ENCODE measurements at places on chromosomes 3 and 15. TPM values are rescaled to one million over a fixed set of nuclear protein-coding genes. Genes with fewer than 3 reads are reported as not detected.

GRCh38 chr3:139555249-139555648, 15.7 kb upstream of the RBP1 start:
- no peak overlapping the region for H3K4me3 ChIP-seq
- no peaks in the 10 kb centered on the region for H3K36me3 ChIP-seq
- H3K27me3 ChIP-seq, result peaks cover 6% of the 10 kb centered on the region
- no peaks in the 10 kb centered on the region for H3K4me1 ChIP-seq
- no peak overlapping the region for H3K27ac ChIP-seq
- no peak for DNase-seq

DNA sequence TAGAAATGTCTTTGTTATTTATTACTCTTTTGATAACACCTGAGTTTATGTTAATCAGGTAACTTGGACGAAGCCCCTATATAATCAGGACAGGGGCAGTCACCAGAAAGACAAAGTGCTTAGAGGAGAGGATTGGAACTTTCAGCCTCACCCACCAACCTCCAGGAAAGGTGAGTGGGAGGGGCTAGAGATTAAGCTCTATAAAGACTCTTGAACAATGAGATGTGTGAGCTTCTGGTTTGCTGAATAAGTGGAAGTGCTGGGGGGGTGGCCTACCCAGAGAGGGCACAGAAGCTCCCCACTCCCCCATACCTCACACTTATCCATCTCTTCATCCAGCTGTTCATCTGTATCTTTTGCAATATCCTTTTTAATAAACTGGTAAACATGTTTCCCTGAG, 73.9 kb downstream of the TTBK2 start:
- DNase-seq, result no peak
- no peak overlapping the region for H3K4me3 ChIP-seq
- H3K4me1 ChIP-seq, result no peaks in the 10 kb centered on the region
- no peak overlapping the region for H3K27ac ChIP-seq
- H3K36me3 ChIP-seq, result peaks cover 6% of the 10 kb centered on the region

GRCh38 chr15:42011074-42011473, 9.8 kb downstream of the PLA2G4E start:
- H3K4me3 ChIP-seq, result no peak overlapping the region
- H3K27ac ChIP-seq, result no peak overlapping the region
- DNase-seq, result no peak
- H3K4me1 ChIP-seq, result peaks cover 21% of the 10 kb centered on the region
- H3K36me3 ChIP-seq, result no peaks in the 10 kb centered on the region

Gene EHHADH
- total RNA-seq, result 1.9 TPM

Gene CRABP1
- not detected for total RNA-seq

Gene MTHFS
- total RNA-seq, result 22.6 TPM

Data from activated CD4-positive, alpha-beta memory T cell treated with anti-CD3 and anti-CD28 coated beads, Interleukin-2, amount 10 ng/mL, durations not matched to agents 7 days and 5 days (primary cell).